ENCODE measurements at places on chromosomes 6 and 20. TPM values are rescaled to one million over a fixed set of nuclear protein-coding genes. Genes with fewer than 3 reads are reported as not detected.

The SLC17A9 gene
- 4.1 TPM for polyA plus RNA-seq

The ZBTB9 gene
- polyA plus RNA-seq: 9.5 TPM

The ECT2L gene
- not detected for polyA plus RNA-seq

The PI3 gene
- polyA plus RNA-seq: not detected

Data from cardiac muscle cell (in vitro differentiated cells and primary cell).